ENCODE measurements at places on chromosomes 4 and X.

DNA sequence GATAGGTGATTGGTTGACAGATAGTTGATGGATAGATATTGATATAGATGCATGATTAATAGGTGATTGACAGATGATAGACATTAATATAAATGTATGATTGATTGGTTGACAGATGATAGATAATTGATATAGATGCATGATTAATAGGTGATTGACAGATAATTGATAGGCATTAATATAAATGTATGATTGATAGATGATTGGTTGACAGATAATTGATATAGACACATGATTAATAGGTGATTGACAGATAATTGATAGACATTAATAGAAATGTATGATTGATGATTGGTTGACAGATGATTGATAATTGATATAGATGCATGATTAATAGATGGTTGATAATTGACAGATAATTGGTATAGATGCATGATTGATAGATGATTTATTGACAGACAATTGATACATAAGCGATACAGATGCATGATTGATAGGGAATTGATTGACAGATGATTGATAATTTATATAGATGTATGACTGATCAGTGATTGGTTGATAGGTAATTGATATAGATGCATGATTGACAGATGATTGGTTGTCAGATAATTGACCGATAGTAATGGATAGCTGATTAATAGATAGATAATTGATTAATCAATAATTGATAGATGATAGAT is 44.9 kb upstream of the PPP2R3B start:
- no peak for DNase-seq

DNA sequence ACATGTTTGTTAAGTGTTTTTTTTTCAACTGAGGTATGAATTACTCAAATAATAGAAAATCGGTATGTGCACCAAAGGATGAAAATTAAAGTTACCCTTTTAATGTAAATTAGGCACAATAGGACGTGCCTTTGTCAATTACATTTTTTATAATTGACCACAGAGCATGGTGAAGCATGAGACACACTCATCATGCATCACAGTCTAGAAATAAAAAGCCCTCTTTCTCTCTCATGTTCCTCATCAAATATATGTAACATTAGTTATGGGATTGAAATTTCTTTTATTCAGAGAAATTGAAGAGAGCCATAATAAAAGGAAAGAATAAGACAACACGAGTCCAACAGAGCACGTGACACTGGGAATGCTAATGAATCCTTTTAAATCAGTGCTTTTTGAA is 3.5 kb downstream of the GNRHR start:
- DNase-seq: no peak

- DNase-seq: no peak
These were observed at the start of gene SEL1L3 for GRCh38 chr4:25862411-25863346. Gene SEL1L3 (minus strand): TSS chr4:25862988. CDS start chr4:25862836, 152 bp downstream.

DNA sequence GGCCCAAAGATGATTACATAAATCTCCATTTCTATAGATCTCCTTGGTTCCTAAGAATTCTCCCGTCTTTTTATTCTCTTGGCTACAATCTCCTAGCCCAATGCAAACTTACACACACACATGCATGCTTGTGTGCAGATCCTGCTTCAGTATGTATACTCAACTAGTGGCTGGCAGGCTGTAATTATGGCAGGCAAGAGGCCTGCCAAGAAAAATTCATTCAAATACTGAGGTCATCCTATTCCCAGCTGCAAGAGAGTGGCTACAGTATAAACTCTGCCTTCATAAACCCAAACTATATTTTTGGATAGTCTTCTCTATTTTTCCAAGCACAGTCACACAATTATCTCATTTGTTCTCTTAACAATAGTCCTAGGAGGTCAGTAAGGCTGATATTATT is 95.2 kb downstream of the SHROOM4 start:
- DNase-seq: no peak

GRCh38 chr4:153513596-153513995 is 47.4 kb downstream of the TMEM131L start:
- DNase-seq: no peak

DNA sequence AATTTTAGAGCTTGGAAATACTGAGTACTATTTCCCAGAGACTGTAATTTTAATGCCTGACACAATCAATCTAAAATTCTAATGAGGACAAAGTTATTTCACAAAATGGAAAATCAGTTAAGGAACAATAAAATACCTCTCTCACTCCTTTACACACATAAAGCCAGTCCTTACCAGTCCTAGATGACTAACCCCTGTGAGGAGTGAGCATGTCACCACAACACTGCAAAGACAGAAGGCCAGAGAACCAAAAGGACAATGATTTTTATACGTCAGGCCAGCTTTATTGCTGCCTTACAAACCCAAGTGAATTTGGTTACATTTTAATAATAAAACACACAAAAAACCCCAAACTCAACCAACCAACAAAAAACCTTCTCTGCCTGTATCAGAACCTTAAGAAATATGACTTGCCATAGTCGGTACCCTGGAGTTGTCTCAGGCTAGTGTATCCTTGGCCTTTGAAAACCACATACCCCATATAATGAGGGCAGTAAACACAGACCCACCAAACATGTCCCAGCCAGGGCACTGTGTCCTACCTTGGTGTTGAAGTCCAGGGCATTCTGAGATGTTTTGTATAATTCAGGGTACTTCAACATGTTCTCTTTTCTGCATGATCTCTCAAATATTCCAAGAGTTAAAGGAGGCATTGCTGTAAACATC is 57.6 kb downstream of the SHISA3 start:
- no peak for DNase-seq

DNA sequence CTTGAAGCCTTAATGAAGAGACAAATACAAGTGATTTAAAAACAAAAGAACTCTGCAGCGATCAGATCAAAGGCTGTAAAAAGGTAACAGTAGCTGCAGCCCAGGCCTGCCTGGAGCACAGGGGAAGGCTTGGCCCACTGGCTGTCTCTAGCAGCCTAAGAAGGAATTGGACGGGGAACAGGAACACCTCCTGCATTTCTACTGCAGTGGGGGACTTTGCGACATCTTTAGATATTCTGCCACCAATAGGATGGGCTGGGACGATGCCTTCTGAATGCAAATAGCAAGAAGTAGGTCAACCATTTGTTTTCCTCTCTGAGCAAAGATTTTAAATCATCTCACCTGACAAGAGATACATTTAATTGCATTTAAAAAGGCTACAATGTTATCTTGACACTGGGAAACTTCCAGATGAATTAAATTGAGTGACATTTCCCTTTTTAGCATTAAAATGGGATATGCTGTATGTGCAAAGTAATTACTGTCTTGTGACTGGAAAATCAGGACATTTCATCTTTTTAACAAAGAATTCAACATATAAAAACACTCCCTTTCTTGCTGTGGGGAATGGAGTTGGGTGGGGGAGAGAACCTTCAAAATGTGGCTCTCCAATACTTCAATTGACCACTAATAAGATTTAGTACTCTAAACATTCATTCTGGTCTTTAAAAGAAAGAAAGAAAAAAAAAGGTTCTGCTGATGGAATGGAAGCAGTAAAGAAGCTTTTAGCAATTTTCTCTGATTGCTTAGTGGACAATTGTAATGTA is 70.0 kb downstream of the NYX start:
- DNase-seq: no peak

DNA sequence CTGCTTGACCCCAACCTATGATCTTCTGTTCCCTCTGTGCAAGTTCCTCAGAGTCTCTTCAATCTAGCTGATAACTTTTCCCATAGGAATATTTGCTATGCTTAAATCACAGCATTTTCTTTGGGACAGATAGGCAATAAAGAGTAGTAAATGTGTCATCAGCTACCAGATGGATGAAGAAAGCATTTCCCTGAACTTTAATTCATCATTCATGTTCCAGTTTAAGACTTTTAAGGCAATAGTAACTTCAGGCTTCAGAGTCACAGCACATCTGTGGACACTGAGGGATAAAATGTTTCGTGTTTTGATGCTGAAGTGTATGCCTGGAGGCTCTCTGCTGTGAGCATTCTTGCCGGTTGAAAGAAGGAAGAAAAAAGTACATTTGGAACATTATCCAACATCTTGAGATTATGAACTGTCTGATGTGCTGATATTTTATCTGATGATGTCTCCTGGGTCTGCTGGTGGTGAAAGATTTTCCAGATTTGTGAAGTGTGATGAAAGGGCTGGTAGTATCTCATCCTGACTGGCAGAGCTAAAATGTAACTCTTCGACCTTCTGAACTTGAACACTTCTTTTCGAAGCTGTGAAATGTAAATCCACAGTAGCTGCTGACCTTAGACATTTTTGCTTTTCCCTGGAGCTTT is 133.7 kb downstream of the DCLK2 start:
- peak; percentile 42 for DNase-seq

DNA sequence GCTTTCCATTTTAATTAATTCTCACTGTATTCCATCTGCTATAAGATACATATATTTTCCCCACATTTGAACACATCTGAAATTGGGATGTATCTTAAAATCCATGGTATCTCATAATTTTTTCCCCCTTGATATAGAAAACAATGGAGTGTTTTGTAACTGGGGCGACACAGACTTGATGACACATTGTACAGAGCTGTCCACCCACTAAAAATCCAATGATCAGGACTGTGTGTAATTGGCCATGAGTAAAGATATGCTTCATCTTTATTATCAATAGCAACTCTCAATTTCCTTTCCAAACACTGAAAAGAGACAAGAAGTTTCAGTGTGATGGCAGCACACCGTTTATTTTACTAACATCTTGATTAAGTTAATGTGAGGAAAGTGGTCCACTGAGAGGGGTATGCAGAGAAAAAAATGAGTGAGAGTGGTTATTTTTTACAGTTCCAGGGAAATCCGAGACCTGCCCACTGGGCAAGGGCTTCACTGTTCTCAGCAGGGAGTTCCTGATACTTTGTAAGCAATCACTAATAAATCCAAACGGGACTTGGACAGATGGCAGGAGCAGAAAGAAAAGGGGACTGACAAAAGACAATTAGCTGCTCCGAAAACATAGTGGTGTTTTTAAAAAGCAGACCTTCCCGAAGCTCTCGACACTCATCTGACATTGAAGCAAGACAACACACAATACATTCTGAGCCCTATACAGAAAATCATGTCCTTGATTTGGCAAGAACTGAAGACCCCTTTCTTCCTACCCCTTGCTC is 149.4 kb downstream of the TSPAN5 start:
- DNase-seq: no peak

DNA sequence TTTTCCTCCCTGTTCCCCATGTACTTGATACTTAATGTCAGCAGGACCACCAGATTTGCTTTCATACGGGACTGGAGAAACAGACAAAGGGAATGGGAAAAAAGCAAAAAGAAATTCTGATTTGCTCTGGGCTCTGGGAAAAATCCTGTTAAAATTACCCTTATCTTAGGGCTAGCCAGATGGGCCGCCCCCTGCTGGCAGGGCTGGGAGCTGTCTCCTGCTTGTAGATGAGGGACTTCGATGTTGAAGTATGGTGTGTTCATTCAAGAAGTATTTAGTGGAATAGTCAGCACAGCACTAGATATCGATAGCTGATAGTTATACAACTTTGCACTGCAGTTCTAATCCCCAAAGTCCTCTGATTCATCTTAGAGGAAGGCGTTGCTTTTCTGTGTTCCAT is 45.8 kb downstream of the BCORL1 start:
- no peak for DNase-seq

- DNase-seq: peak; percentile 79
These were observed 584 bp downstream of the TMEM271 start for GRCh38 chr4:575281-576141.

GRCh38 chr4:117063961-117064696 is 21.2 kb downstream of the TRAM1L1 start:
- DNase-seq: no peak

DNA sequence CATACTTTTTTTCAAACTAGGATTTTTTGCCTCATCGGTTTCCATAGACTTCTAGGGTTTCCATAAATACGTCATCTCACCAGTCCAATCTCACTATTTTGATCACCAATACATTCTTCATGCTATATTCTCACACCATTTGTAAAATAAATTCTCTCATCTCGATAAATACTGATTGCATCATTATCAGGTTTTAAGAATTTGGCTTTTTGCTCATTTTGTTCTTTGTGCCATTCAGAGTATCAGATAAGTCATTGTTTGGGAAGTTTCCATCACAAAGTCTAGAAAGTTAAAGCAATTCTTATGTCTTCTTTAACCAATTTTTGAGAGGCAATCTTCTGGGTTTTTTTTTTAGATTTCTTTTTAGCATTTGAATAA is 81.1 kb downstream of the ALPK1 start:
- DNase-seq: no peak

DNA sequence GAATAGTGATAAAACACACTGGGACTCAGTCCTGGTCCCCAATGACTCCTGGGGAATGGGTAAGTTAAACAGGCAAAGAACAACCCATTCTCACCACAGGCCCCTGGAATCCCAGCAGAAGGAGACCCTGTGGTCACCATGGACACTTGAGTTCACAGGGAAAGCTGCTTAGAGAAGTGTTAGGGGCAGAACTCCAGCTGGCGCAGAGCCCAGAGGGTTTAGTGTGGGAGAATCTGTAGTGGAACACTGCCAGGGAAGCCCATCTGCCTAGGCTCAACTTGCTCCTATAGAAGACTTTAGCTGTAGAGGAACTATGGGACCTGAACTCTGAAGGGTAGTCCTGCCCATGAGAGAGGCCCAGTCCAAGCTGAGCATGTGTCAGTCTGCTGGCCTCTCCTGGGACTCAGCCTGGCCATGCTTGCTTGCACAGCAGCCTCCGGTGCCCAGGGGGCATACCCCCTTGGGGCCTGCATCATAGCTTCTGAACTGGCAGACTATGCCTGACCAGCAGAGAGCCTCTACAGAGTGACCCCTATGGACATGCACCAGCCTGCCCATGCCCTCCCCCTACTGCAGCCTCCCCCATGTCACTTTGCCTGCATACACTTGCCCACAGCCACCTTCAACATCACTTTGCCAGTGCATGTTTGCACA is 343.5 kb downstream of the IDS start:
- no peak for DNase-seq

All from renal pelvis (tissue), 12 donors.